ENCODE measurements at places on chromosomes 12 and 14. TPM values are rescaled to one million over a fixed set of nuclear protein-coding genes. Genes with fewer than 3 reads are reported as not detected.

- DNase-seq: no peak
Measured at GRCh38 chr12:104498211-104498801, 41.6 kb downstream of the CHST11 start.

- DNase-seq: no peak
Measured at GRCh38 chr12:84995641-84996040, 40.4 kb downstream of the TSPAN19 start.

Gene SPX
- total RNA-seq: not detected

Gene TMEM119
- total RNA-seq: 15.9 TPM

Measured in ureter (tissue), 1 donor.